ENCODE measurements at places on chromosomes 13 and 19.

- peak; percentile 56 for DNase-seq
Measured at GRCh38 chr13:84571264-84571663, 689.0 kb upstream of the SLITRK1 start.

DNA sequence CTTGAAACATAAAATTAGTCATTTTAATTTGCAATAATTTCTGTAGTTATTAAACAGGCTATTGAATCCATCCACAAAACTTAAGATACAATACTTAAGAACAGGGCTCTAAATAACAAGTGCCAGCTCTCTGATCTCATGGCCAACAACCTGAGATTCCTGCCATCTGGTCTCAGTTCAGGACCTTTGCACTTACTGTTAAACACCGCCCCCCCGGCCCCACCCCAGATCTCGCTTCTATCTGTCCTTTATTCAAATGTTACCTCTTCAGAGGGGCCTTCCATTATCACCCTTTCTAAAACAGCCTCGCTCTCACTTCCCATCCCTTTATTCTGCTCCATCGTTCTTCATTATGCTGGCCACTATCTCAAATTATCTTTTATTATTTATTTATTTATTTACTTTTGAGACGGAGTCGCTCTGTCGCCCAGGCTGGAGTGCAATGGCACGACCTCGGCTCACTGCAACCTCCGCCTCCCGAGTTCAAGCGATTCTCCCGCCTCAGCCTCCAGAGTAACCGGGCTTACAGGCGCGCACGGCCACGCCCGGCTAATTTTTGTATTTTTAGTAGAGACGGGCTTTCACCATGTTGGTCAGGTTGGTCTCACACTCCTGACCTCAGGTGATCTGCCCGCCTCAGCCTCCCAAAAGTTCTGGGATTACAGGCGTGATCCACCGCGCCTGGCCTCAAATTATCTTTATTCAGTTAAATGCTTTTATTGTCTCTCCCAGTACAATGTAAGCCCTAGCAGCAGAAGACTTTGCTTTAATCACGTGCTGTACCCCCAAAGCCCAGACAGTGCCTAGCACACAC lies 838 bp upstream of the SNRNP70 start:
- DNase-seq, result no peak

GRCh38 chr19:45824041-45824471 lies 8.9 kb upstream of the RSPH6A start:
- DNase-seq, result no peak

DNA sequence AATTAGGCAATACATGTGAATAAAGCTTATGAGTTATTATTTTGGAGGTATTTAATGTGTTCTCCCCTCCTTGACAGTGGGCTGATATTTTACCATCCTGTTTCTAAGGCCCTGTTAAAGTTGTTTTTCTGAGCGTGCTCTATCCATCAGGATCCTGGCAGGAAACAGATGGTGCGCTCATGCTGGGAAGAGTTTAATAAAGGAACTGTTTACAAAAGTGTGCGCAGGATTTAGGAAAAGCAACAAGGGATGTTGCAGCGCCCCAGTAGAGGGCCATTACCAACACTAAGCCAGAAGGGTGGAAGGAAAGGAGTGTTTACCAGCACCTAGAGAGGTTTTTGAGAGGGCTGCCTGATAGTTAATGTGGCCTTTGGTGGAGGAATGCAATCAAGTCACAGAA lies 374.5 kb downstream of the KCNRG start:
- DNase-seq, result no peak

- no peak for DNase-seq
Measured at GRCh38 chr13:110265341-110265681, 41.6 kb downstream of the COL4A1 start.

DNA sequence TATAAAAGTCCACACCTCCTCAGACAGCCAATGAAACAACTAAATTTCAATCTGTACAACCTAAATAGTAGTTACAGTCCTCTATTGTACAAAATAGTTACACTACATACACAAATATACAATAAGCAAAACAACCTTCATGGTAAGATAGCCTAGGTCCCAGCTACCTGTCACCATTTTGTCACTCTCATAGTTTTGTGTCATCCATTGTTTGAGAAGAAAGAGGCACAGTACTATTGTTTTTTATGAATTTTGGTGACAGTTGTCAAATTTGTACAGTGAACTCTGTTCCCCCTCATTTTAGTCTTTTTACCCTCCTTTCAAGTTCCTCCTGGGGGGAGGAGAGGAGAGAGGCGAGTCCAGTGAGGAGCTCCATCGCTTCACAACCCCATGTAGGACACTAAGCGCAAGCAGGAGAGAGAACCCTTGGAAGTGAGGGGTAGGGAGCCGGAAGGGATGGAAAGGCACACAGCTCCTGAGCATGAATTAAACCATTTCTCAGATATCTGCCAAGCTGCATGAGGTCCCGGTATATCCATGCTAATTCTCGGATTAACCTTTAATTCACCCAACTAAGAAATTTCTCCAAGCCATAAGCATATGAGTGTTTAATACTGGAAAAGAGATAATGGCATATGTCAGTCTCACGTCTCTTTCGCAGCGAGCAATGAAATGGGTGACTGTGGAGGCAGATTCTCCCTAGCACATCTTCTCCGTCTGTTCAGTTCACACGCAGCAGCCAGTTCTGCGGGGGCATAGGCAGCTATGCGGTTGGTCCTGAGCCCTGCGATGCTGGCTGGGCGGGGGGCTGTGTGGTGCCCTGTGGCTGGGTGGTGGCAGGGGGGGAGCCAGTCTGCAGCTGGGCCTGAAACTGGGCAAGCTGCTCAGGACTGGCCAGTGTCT lies 60.5 kb downstream of the SERP2 start:
- no peak for DNase-seq

DNA sequence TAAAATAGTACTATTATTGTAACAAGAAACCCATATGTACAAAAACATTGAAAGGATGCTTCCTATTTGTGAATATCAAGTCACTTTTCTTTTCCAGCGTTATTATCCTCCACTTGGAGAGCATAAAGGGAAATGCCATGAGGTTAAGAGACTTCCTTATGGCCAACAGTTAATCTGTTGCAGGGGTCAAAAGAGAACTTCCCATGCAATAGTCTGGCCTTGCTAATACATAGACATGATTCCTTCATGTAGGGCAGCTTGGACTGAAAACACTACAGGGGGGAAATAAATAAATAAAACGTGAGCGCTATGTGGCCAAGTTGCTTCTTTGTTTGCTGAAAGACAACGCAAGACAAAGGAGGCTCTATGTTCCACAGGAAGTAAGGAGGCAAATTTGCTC lies 269.1 kb upstream of the EDNRB start:
- DNase-seq, result no peak

GRCh38 chr19:17743874-17744580 lies 7.2 kb upstream of the FCHO1 start:
- no peak for DNase-seq

DNA sequence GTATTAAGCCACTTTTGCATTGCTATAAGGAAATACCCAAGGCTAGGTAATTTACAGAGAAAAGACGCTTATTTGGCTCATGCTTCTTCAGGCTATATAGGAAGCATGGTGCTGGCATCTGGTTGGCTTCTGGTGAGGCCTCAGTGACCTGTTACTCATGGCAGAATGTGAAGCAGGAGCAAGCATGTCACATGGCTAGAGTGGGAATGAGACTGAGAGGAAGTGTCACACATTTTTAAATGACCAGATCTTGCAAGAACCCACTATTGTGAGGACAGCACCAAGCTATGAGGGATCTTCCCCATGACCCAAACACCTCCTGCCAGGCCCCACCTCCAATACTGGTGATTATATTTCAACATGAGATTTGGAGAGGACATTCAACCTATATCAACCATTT lies 25.7 kb upstream of the IGFL4 start:
- DNase-seq, result no peak

GRCh38 chr13:106533943-106534638 lies 1.4 kb downstream of the EFNB2 start:
- no peak for DNase-seq

GRCh38 chr13:90740099-90740498 lies 607.4 kb upstream of the MIR17HG start:
- no peak for DNase-seq

- DNase-seq, result no peak
Measured at GRCh38 chr19:653425-653824, 9.6 kb downstream of the RNF126 start.

- peak; percentile 55 for DNase-seq
Measured at GRCh38 chr19:53908106-53908934, 758 bp upstream of the CACNG7 start.

GRCh38 chr13:97191142-97191541 lies 31.0 kb upstream of the MBNL2 start:
- DNase-seq, result no peak

DNA sequence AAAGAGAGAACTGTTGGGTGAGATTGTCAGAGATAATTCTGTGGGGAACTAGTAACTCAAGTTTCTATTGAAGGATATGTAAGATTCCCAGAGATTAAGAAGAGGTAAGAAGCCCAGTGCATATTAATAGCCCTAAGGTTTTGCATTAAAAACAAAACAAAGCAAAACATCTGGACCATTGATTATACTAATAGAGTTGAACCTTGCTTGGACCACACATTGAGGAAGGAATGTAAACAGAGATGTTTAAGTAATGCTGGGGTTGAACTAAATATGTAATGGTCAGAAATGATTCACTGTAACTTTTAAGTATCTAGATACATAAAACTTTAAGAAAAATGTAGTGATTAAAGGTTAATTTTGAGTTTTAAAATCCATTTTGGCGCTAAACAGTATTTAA lies 1770.0 kb downstream of the PCDH9 start:
- DNase-seq, result no peak

DNA sequence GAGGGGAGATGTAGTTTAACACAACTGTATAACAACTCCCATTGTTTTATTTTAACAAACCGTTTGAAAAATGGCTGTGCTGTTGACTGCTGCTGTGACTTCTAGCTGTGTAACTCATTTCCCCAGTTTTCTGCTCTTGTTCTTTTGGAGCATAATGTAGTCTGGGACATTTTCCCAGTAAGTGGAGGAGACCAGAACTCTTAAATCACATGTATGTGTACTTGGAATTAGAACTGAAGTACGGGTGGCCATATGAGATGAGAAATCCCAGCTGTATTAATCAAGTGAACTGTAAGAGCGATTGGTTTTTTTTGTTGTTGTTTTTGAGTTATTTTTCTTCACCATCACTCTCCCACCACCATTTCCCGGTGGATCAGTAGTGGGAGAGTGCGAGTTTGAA lies 49.4 kb upstream of the RNF113B start:
- no peak for DNase-seq

- no peak for DNase-seq
Measured at GRCh38 chr13:93108111-93108601, 118.5 kb upstream of the GPC6 start.

GRCh38 chr13:110057052-110057451 lies 249.9 kb downstream of the COL4A1 start:
- DNase-seq, result no peak

DNA sequence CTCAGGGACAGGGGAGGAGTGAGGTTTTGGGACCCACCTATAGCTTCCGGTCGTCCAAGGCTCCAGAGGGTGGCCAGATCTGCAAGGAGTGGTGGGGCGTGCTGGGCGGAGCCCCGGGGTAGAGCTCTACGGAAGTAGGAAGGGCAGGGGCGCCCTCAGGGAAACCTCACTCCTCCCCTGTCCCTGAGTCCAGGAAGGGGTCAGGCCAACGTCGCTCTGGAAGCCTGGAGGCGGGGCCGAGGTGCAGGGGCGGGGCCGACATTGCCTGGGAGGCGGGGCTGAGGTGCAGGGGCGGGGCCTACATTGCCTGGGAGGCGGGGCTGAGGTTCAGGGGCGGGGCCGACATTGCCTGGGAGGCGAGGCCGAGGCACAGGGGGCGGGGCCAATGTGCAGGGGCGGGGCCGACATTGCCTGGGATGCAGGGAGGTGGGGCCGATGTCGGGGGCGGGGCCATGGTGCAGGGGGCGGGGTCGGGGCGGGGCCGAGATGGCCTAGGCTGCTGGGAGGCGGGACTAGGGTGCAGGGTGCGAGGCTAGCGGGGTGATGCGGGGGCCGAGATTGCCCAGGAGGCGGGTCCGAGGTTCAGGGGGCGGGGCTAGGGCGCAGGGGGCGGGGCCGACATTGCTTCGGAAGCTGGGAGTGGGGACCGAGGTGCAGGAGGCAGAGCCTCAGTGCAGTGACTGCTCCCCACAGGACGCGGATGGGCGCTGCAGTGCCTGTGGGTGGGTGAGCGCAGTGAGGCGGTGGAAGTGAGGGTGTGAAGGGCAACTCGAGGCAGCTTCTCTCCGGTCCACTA lies 4.9 kb upstream of the PALM start:
- peak; percentile 57 for DNase-seq

GRCh38 chr19:4400135-4400936 lies at the start of gene SH3GL1:
SH3GL1 (minus strand) TSS chr19:4400547; CDS start chr19:4400368, 179 bp downstream.
- peak; percentile 84 for DNase-seq

DNA sequence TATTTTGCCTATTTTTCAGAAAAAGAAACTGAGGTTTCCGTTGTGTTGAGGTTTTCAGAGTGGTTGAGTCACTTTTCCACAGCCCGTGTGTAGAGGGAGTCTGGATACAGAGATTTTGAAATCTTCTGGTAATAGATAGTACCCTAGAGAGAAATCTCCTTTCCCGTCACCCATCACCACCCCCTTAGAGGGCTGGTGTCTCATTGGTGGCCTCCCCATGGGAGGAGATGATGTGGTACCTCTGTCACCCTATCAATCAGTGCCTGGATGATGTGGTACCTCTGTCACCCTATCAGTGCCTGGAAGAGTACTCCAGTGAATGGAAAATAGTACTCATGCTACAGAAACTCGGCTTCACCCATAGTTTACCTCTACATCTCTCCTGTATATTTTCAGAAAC lies 42.2 kb upstream of the SERP2 start:
- DNase-seq, result no peak

DNA sequence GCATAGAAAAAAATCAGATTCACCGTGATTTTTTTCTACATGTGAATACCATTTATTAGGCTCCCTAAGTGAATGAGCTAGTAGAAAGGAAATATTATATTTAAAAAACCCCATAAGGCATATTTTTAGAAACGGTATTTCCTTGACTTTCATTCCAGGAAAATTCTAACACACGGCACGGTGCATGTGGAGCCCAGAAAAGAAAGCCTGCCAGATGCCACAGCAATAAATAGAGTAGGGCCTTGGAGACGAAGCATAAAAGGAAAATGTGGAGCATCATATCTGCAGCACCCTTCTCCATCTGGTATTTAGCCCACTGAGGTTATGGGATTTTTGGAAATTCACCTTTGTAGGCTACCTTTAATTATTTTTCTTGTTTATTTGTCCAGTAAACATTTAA lies 314.4 kb downstream of the ENOX1 start:
- DNase-seq, result peak; percentile 21

- DNase-seq, result no peak
Measured at GRCh38 chr13:110471833-110472162, 89.7 kb downstream of the RAB20 start.

- no peak for DNase-seq
Measured at GRCh38 chr13:46324976-46325375, 62.1 kb downstream of the RUBCNL start.

- no peak for DNase-seq
Measured at GRCh38 chr13:101092985-101093384, 323.3 kb downstream of the NALCN start.

- no peak for DNase-seq
Measured at GRCh38 chr13:71591374-71591773, 275.6 kb downstream of the DACH1 start.

GRCh38 chr13:65631078-65631477 lies 1599.1 kb downstream of the PCDH9 start:
- no peak for DNase-seq

GRCh38 chr13:30074955-30075614 lies 224.7 kb upstream of the UBL3 start:
- DNase-seq, result no peak

GRCh38 chr13:43640476-43640875 lies 146.3 kb downstream of the ENOX1 start:
- no peak for DNase-seq

- DNase-seq, result no peak
Measured at GRCh38 chr19:9014803-9015202, 4.6 kb upstream of the MUC16 start.

Data from SK-MEL-5 (cell line).